ENCODE measurements at places on chromosomes 1 and 21.

DNA sequence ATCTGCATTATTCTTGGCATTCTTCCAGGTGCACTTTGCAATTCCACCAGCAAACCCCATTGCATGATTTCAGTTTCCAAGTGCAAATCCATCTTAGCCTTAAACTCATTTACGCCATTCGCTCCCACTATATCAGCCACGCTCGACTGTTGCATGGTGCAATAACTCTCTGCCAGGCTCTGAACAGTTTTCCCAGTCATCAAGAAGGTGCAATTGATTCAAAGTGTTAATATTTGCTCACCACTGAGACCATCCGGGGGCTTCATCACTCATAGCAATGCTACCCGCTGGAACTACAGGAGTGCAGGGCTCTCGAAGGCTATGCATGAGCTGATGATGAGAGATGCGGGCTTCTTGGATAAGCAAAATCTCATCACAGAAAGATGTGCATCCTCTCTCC is 488.2 kb downstream of the OMA1 start:
- DNase-seq: no peak

DNA sequence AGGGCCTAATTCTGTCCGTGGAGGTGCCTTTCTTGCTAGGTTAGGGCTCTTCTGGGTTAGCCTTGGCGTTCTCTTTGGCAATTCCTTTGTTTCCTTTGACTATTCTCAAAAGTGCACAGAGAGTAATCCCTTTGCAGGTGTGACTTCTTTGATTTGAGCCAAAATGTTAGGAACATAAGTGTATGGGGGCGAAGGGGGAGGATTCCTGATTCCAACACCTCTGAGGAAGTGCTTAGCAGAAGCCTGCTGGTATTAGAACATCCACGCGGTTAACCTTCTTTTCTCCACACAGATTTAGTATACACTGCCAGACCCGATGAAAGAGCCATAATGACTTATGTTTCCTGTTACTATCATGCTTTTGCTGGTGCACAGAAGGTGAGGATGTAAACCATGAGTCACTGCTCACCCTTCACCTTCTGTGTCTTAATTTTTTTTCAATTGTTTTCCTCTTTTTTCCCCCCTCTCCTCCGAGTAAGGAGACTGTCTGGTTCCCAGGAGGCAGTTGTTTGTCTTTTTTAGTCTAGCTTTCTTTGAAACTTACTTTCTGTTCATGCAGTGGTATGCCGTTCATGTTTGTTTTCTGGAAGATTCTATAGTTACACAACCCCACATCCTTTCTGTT is 48.0 kb downstream of the ACTN2 start:
- peak; percentile 9 for DNase-seq

GRCh38 chr1:94422115-94422820 is 4.1 kb downstream of the ABCD3 start:
- DNase-seq: no peak

DNA sequence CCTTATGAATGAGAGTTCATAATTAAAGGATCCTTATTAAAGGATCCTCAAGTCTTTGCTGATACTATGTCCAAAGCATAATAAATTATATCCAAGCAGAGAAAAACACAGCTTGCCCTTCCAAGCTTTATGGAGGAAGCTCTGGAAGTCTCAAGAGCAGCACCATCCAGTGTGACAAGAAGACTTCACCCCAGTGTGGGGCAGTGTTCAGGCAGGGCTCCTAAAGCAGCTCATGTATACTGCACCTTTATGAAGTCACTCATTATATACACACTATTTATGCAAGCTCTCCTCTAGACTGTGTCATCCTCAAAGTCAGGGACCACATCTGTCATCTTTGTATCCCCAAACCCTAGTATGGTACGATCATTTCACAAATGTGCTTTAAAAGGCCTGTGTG is 11.9 kb upstream of the CCN1 start:
- no peak for DNase-seq

- DNase-seq: no peak
These were observed 1.8 kb upstream of the DMBX1 start for GRCh38 chr1:46487818-46488218.

GRCh38 chr1:53485478-53486394 is 26.5 kb downstream of the DMRTB1 start:
- DNase-seq: peak; percentile 69

DNA sequence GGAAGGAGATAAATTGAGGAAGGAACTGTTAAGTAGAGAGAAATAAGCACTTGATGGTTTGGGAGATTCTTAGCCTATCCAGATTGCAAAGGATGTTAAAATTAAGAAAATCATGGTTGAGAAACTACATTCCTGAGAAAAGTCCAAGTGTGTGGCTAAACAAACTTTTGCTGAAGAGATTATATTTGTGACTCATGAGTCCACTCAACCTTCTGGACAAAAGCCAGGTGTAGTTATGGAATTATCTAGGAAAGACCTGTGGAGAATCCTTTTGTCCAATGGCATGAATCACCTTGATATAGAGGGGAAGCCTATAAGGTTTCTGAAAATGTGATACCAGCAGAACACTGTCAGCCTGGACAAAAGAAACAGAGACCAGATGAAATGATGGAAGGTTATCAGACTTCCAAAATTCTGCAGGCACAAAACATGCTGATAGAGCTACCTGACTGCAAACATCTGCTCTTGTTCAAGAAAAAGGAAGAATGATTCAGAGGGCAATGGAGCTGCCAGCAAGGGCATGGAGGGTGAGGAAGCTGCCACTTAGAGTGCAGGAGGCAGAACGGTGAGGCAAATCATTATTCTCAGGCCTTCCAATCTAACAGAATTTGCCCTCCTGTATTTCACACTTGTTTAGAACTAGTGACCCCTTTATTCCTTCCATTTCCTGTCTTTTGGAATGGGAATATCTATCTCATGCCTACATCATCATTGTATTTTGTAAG is 300.6 kb upstream of the PRMT6 start:
- no peak for DNase-seq

All from kidney capillary endothelial cell (primary cell).